Stimulated activated CD4-positive, alpha-beta T cell treated with anti-CD3 and anti-CD28 coated beads, Interleukin-12 subunit alpha, Interleukin-12 subunit beta, amount 100 ng/mL, for 48 hours (primary cell): ENCODE measurements at places on chromosomes 1 and 21.

- no peak for DNase-seq
These were observed 2.4 kb downstream of the IPO9 start for GRCh38 chr1:201831371-201831770.

- no peak for DNase-seq
These were observed 92.6 kb downstream of the NID1 start for GRCh38 chr1:235972311-235972689.

- DNase-seq, result no peak
These were observed 16.6 kb downstream of the DEGS1 start for GRCh38 chr1:224199679-224200078.

DNA sequence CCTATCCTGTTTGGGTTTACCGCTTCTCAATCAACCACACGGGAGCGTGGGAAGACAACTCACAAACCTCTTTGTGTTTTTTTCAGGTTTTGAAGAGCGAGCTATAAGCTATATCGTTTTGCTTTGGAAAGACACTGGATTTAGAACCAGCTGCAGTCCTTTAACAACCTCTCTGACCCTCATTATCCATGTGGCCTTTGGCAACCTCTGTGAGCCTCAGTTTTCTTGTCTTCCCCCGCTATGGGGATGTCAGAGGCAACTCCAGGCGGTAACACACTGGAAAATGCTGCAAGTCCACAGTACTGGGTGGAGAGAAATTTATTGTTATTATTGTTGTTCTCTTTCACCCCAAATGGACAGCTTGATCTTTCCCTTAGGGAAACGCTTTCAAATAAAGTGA, 100.0 kb downstream of the ETS2 start:
- no peak for DNase-seq

DNA sequence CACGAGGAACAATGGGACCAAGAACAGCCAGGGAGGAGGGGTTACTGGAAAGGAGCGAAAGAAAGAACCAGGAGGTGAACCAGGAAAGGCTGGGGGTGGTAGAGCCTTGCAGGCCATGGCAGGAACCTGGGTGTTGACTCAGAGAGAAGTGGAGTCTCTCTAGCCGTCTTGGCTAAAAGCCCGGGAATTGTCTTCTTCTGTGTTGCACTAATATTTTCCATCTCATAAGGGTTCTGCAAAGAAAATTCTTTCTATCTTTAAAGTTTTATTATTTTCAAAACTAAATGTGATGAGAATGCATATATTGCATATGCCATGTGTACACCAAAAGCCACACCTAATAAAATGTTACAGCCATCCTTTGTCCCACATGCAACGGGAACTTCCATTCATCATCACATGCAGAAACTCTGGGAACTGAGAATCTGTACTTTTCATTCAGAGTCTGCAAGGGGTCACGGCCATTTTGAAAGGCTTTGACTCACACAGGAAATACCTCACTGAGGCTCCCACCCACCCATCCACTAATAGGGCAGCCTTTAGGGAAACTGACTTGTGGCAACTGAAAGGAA, 38.0 kb downstream of the ERG start:
- no peak for DNase-seq

- no peak for DNase-seq
These were observed 48.0 kb upstream of the LCE5A start for GRCh38 chr1:152462636-152463035.
